ENCODE measurements at places on chromosomes 12 and 14.

GRCh38 chr12:120132054-120132836 is 15.7 kb upstream of the RAB35 start:
- DNase-seq = no peak

DNA sequence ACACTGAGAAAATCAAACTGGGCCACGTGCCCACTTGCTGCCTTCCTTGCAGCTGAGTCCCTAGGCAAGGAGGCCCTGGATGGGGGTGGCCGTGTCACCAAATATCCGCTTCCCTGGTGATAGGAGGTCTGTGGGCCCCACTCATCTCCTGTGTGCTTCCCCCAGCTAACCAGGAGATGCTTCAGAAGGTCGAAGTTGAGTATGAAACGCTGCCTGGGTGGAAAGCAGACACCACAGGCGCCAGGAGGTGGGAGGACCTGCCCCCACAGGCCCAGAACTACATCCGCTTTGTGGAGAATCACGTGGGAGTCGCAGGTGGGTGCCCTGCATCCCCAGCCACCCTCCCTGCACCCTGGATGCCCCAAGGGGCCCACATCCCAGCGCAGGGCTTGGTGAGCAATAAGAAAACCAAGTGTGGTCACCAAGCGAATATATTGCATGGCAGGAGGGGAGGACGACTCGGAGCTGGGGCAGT is 6.8 kb upstream of the SIVA1 start:
- DNase-seq = no peak

- DNase-seq = no peak
Measured at GRCh38 chr12:226401-226800, 12.4 kb upstream of the SLC6A12 start.

GRCh38 chr12:7361265-7361664 is 57.4 kb downstream of the ACSM4 start:
- DNase-seq = no peak

GRCh38 chr12:54390668-54391551 is 6.4 kb upstream of the ZNF385A start:
- DNase-seq = peak; percentile 80

DNA sequence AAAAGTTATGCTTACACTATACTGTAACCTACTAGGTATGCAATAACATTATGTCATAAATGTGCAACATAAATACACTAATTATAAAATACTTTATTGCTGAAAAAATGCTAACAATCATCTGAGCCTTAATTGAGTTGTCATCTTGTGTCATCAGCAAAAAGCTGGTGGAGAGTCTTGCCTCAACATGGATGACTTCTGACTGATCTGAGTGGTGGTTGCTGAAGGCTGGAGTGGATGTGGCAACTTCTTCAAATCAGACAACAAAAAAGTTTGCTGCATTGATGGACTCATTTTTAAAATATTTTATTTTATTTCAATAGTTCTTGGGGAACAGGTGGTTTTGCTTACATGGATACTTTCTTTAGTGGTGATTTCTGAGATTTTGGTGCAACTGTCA is 93.9 kb upstream of the AMN1 start:
- no peak for DNase-seq

DNA sequence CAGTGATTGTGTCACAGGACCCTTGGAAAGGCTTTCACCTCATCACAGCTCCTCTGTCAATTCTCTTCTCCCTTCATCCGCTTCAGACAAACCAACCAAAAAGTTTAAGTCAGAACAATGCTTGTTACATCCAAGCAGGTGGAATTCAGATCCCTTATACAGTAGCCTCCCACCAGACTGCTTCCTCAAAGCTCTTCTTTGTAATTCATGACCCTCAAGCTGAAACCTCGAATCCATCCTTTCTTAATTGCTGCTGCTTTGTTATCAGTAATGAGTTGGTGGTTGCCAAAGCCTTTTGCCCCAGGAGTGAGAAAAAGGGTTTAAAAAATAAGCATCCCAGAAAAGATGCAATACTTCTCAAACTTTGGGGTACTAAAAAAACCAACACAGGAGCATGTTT is 9.5 kb downstream of the BEST3 start:
- no peak for DNase-seq

- DNase-seq = no peak
Measured at GRCh38 chr12:45075587-45076282, 24.8 kb upstream of the DBX2 start.

DNA sequence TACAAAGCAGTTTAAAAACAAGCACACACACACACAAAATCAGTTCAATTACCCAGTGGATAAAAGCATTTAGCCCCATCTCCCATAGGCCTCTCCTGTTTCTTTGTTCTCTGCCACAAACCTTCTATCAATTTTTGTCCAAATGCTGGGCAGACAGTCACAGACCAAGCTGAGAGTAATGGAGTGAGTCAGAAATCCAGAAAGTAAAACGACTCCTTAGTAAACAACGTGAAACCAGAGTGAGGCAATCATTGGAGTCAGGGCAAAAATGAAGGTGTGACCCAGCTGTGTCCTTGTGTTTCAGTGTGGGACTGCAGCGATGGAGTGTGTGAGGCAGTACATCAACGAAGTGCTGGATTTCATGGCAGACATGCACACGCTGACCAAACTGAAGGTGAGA is 102.0 kb downstream of the PRIMA1 start:
- DNase-seq = no peak

- no peak for DNase-seq
Measured at GRCh38 chr12:46244273-46244915, 24.4 kb downstream of the SLC38A1 start.

DNA sequence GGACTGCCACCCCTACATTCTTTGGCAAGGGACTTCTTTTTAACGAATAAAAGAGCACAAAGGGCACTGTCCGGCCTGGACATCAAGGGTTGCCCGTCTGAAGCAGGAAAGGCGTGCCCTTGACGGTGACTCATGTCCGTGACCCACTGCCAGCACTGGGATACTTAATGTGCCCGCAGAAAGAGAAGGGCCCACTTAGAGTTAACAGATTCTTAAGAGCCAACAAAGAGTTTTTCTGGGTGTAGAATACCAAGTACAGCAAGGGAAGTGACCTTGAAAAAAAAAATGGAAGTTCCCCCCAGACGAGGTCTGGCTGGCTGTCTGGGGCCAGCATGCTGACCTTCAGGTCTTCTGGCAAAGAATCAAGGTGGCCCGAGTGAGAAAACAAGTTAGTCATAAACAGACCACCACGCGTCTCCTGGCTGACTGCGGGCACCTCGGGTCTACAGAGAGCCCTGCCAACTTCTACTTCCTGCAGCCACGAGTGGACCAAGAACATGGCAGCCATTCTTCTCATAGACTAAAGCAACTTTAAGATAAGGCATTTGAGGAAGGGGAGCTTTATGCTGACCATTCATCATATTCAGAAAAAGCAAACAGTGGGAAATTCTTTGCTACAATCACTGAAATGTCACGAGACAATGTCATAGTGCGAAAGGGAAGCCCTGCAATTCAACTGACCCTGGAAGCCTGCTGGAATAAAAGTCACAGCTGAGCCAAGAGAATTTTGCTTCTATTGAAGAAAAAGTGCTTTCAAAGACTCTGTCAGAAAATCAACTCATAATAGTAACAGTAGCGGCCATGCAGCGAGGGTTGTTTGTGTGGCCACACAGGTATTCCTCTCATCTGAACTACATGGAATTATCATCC is 10.5 kb upstream of the SELPLG start:
- no peak for DNase-seq

DNA sequence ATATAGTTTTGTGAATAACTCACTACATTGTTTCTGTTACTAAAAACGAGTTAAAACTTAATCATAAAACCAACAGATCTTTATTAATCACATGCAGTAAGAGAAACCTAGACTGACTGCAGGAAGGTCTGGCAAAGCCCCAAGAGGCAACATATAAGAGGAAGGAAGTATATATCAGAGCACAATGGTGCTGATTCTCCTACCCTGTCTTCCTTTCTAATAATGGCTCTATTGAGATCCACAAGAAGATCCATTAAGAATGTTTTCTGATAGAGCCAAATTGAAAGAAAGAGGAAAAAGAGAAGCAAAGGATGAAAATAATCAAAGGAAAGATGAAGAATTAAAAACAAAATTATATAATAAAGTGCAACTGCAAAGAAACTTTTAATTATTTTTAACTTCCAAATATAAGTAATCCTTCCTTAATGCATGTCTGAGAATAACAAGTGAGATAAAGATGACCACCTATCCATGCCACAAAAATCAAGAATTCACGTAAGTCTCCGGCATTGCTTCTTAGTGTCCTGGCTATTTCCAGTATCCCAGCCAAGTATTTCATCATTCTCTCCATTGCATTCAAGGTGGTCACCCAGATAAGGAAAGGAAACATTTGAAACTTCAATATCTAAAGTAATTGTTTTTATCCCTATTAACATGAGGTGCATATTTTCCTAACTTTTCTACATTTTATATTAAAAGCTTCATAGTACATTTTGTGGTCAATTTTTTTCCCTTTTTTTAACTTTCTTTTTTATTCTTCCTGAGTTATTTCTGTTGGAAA is 62.2 kb downstream of the SOX5 start:
- DNase-seq = no peak

GRCh38 chr14:74596741-74597450 is 15.1 kb downstream of the LTBP2 start:
- no peak for DNase-seq

GRCh38 chr14:98855926-98856715 is 415.9 kb downstream of the BCL11B start:
- no peak for DNase-seq

- DNase-seq = no peak
Measured at GRCh38 chr12:88029093-88029665, at the start of gene C12orf50. Gene C12orf50 (minus strand): TSS chr12:88029401. CDS start chr12:88026962, 2,439 bp downstream.

GRCh38 chr14:105912641-105913180 is 386.3 kb downstream of the TMEM121 start:
- no peak for DNase-seq

GRCh38 chr14:61196792-61197191 is 84.3 kb downstream of the TMEM30B start:
- no peak for DNase-seq

GRCh38 chr14:51789596-51789995 is 70.8 kb upstream of the GNG2 start:
- no peak for DNase-seq

DNA sequence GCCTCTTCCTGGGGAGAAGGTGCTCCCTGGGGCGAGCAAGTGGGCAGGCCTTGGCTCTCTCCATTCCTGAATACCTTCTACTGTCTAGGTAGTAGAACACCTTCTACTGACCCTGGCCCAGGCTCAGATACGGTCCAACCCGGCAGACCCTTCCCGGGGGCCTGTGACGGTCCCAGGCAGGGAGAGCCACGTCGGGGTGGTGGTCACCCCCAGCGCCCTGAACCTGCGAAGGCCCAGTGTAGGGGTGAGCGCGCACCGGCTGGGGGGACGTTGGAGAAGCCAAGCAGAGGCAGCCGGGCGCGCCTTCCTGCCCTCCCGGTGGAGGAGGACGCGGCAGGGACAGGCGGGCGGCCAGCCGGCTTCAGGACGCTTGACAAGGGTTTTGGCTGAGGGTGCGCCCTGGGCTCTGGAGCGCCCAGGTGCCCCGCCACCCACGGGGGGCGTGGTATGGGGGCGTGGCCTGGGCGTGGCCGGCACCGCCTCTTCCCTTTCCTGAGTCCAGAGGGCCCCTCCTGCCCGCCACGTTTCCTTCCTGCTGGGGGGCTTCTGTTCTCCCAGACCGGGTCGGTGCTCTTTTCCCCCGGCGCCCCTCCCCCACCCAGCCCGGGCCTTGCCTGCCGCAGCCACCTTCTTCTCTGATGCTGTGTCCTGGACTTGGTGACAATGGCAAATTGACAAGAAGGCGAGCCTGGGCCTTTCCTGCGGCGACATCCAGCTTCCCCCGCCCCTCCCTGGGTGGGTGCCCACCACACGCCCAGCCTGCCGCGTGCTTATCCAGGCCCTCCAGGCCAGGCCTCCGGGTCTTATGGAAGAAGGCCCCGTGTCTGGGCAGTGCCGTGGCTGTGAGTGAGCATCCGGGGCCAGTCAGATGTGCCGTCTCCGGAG is 24.5 kb upstream of the PPP1R13B start:
- DNase-seq = peak; percentile 65

- no peak for DNase-seq
Measured at GRCh38 chr12:62799126-62799736, 135.7 kb downstream of the PPM1H start.

GRCh38 chr12:132478845-132479244 is 11.1 kb upstream of the FBRSL1 start:
- DNase-seq = no peak

DNA sequence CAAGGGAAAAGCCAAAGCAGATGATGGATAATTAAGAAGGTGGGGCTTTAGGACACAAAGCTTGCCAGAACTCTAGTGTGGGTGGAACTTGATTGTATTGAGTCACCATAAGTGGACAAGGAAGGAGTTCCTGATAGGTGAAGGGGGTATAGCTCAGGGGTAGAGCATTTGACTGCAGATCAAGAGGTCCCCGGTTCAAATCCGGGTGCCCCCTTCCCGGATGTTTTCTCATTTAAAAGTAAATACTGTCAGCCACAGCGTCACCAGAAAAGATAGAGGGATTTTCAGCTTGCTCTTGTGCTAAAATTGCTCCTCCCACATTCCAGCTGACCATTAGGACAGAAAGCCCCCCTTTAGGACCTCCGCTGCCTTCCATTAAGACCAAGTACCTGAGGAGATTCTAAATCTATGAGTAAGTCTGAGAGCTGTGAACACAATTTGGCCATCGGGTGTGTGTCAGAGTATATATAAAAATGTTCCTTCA is 36.6 kb downstream of the DCAF4 start:
- DNase-seq = no peak

- DNase-seq = peak; percentile 44
Measured at GRCh38 chr14:103748534-103748857, 32.9 kb downstream of the ZFYVE21 start.

DNA sequence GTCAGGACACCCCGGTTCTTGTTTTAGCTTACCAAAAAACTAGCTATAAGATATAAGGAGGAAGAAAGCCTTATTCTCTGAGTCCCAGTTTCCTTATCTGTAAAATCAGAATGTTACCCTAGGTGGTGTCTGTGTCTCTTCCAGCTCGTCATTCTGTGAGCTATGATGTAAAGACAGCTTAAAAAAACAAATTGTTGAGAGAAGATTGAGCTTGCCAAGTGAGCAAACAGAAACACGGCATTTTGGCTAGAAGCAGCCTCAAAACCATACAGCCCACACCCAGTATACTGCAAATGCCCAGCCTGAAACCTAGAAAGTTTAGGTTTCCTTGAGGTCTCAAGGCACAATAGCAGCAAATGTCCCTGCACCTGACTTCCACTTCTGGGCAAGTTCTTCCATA is 151.4 kb downstream of the SSPN start:
- DNase-seq = no peak

GRCh38 chr14:95370076-95370475 is 50.4 kb upstream of the CLMN start:
- DNase-seq = no peak
